ENCODE measurements at places on chromosomes 12 and 14.

DNA sequence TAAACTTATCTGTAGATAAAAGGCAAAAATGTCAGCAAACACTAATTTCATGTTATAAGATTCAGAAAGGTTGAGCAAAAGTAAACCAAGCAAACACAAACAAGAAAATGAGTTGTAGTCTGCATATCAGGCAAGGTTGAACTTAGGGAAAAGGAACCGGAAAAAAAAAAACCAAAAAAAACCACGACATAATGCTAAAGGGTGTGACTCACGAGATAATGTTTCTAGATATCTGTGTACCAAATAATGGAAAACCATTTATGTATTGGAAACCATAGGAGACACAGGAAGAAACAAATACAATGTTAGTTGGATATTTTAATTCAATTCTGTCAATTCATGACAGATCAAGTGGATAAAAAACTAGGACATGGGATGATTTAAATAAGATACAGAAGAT lies 60.5 kb downstream of the GPATCH2L start:
- no peak for DNase-seq

- DNase-seq: no peak
These were observed 718.0 kb downstream of the C12orf50 start for GRCh38 chr12:87311206-87311605.

DNA sequence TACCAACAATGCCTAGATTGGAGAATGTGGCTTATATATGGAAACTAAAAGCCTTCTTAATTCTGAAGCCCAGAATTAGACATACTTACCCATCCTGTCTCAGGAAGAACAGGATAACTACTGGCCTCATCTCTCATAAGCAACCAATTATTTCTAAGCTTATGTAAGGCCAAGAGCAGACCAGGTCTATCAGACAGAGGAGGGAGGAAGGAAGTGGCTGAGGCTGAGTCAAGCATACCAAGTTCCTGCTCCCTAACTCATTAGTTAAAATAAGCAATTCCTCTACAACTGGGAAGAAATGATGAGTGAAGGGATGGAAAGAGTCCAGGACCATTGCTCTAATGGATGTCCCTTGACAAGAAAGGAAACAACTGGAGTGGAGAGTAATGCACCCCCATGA lies 27.0 kb upstream of the INSM2 start:
- DNase-seq: no peak

DNA sequence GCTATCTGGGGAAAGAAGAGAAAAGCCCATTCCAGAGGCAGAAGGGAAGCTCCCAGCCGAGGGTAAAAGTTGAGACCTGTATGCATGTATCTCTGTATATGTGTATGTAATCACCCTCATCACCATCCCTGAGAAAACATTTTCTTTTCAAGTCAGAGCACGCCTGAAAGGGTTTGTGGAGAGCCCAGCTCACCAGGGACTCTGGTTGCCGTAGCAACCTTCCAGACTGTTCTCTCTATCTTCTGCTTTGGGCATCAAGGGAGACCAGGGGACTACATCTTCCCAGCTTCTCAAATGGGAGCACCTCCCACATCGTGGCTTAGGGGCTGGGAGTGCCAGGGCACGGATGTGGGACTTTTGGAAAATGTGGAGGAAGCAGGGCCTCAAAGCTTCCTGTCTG lies 93.5 kb downstream of the GALNT8 start:
- DNase-seq: no peak

DNA sequence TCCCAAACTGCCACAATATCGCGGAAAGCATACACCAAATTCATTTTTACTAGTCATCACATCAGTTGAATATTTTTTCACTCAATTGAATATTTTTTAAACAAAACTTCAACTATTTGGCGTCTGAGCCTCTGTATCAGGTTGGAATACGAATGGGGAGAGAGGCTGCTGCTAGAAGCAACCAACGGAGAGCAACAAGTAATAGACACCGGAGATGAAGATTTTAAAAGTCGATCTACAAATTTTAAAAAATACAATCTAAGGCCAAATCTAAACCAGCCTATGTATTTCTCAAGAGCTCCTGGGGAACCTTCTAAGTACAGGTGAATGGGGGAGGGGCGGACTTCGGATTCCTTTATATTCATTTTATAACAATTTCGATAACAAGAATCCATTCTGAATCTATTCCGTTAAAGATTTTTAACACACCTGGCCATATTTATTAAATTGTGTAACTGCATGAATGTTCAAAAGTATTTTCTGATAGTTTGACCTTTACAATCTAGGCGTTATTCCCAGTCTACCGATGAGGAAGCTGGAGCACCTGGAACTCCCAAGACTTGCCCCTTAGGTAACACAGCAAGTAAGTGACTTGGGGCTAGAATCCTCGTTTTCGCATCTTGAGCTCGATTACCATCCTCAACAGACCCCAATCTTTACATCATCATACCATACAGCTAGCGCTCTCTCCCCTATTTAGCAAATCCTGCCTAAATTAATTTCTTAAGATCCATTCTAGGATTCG lies 1.2 kb downstream of the GNPNAT1 start:
- DNase-seq: no peak

- no peak for DNase-seq
These were observed 301.1 kb downstream of the DUSP6 start for GRCh38 chr12:89051065-89051677.

DNA sequence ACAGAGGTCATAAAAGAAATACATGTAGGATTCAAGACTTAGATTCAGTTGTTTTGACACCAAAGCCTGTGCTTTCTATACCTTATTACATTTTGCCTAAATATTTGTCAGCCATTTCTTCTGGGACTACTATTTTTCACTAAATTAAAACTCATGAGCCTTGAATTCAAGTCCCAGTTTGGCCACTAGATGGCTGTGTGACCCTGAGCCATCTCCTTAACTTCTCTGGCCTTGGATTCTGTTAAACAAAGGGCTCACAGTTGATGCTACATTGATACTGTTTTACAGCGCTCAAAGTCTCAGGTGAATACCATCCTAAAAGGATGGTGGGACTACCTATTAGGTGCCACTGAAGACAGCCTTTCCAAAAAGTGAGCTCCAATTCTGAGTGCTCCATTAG lies 39.6 kb upstream of the CCDC198 start:
- no peak for DNase-seq

DNA sequence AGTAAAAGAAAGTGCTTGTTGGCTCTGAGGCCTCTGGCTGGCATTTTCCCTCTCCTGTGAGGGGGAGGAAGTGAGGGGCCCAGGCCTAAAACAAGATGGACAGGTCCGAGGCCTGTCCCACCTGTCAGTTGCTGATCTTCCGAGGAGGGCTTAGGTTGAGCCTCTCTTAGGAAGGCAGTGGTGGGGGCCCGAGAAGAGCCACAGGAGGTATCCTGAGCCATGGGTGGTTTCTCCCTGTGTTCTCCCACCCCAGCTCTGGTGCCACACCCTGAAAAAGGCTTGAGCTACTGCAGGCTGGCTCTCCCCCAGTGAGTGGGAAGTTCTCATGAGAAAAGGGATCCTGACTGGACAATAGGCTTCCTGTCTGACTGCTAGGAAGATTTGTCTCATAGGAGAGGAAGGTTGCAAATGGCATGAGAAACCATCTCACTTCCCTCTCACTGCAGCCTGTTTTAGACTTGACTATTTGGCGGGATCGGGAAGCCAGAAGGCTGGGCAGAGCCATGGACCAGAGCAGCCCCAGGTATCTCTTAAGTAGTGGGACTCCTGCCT lies 72.1 kb upstream of the SRSF5 start:
- DNase-seq: no peak

DNA sequence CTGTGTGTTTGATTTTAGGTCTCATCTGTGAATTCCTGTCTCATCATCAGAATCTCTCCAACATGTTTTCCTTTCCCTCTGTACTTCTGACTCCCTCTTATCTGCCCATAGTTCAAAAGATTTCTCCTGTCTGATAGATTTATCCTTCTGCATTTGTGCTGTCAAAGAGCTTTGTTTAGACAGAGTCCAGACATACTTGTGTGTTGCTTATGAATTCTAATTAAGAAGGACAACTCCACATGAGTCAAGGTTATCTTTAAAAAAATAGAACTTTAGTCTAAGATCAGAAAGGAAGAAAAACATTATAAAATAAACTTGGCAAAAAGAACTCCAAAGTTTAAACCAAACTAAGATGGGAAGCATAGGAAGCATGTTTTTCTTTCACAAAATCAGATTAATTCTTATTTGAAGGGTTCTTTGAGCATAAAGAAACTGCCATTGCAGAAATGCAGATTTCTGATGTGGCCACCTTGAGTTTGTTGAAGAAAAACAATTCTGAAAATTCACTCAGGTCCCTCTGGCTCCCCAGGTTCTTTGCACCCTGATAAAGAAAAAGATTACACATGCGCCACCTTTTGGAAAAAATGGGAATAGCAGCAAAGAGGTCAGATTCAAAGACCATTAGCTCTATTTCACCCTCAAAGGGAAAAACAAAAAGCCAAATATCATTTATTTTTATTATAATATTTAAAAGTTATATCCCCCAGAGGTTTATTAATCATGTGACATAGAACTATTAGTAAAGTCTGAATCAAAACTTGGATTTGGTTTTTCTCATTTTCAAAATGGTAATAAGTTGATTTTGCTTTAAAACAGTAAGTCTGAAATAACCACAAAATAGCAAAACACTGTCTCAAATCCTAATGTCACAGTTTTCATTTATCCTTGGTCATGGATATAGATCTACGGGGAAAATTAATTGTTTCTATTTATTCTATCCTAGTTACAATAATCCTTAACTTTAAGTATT lies 143.7 kb upstream of the DCN start:
- no peak for DNase-seq

GRCh38 chr14:104545151-104545941 lies 34.2 kb upstream of the C14orf180 start:
- DNase-seq: no peak

GRCh38 chr14:24080888-24081738 lies 9.8 kb downstream of the CPNE6 start:
- peak; percentile 45 for DNase-seq

DNA sequence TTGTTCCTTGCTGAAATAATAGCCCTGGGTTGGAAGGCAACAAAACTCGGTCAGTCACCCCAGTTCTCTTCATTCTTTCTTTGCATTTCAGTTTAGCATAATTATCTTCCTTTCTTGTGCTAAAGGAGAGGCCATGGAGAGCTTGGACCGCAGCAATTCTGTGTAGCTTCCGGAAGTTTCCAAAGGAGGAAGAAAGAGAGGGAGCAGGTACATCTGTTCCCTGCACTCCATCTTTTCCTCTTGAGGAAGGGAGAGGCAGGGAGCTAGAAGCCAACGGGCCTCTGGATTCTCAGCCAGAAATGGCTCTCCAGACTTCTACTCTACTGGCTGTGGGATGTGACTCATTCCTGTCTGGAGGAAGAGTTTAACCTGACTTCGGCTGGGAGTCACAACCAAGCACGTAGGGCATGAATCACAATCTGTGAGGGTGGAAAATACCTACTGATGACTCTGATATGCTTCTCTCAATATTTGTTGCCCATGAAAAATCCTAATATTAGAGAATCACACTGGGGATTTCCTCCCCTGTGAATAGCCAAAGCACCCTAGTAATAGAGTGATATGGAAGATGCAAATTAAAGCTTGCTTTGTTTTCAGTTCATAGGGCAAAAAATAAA lies 17.0 kb downstream of the ANO6 start:
- DNase-seq: no peak

DNA sequence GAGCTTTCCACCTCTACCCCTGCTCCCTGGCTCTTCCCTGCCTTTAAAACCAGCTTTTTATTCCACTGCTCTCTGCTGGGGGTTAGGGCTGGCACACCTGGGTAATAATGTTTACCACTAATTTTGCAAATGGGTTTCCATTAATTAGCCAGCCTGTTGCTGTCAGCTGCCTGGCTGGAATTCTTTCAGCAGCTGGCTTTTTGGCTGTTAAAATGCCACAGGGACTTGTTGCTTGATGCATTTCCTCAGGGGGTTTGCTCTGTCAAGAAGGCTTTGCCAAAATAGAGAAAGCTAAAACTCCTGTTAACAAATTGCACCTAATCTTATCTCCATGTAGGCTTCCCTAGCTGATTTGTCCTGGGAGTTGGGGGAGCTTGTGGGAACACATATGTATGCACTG lies 51.8 kb upstream of the PSMC1 start:
- no peak for DNase-seq

DNA sequence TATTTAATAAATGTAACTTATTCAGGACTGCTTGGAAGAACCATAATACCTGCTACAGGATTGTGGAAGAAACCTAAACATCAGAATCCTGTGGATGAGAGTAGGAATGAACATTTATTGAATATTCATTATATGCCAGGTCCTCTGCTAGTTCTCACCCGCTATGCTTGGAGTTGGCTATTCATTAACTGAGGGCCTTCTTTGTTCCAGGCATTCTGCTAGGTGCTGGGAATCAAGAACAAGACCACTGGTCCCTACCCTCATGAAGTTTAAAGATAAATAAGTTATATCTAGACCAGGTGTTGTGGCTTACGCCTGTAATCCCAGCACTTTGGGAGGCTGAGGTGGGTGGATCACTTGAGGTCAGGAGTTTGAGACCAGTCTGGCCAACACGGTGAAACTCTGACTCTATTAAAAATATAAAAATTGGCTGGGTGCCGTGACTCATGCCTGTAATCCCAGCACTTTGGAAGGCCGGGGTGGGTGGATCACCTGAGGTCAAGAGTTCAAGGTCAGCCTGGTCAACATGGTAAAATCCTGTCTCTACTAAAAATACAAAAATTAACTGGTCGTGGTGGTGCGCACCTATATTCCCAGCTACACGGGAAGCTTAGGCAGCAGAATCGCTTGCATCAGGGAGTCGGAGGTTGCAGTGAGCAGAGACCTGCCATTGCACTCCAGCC lies 3.8 kb upstream of the TULP3 start:
- DNase-seq: no peak

- no peak for DNase-seq
These were observed 87.9 kb upstream of the AVPR1A start for GRCh38 chr12:63238892-63239291.
